Activated CD8-positive, alpha-beta T cell treated with anti-CD3 and anti-CD28 coated beads, Interleukin-2, amount 10 ng/mL, durations not matched to agents 7 days and 5 days (primary cell): ENCODE measurements at places on chromosomes 16 and 17. TPM values are rescaled to one million over a fixed set of nuclear protein-coding genes. Genes with fewer than 3 reads are reported as not detected.

ASGR1 gene
- 0.63 TPM for total RNA-seq

ZSCAN10 gene
- total RNA-seq = 0.26 TPM

RNF43 gene
- total RNA-seq = not detected

KRTAP9-8 gene
- not detected for total RNA-seq

PLCG2 gene
- total RNA-seq = 10.1 TPM

DNA sequence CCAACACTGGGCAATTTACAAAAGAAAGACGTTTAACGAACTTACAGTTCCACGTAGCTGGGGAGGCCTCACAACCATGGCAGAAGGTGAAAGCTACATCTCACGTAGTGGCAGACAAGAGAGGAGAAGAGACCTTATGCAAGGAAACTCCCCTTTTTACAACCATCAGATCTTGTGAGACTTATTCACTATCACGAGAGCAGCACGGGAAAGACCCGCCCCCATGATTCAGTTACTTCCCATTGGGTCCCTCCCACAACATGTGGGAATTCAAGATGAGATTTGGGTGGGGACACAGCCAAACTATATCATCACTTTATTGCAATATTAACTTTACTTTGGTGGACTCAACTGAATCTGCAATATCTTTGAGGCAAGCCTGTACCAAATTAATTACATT, 11.9 kb upstream of the ENGASE start:
- DNase-seq = no peak

GRCh38 chr16:85735946-85736345, 14.9 kb downstream of the C16orf74 start:
- DNase-seq = no peak

DNA sequence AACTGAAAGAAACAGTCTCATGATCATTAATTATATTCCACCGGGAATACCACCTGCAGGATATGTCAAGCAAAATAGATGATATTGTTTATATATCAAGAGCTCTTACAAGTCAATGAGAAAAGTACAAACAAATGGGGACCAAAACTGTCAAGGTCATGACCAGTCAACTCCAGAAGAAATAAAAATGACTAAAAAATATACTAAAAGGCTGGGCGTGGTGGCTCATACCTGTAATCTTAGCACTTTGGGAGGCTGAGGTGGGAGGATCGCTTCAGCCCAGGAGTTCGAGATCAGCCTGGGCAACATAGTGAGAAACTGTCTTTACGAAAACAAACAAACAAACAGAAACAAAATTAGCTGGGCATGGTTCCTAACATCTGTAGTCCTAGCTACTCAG, 49.8 kb upstream of the SCNN1B start:
- peak; percentile 36 for DNase-seq

DNA sequence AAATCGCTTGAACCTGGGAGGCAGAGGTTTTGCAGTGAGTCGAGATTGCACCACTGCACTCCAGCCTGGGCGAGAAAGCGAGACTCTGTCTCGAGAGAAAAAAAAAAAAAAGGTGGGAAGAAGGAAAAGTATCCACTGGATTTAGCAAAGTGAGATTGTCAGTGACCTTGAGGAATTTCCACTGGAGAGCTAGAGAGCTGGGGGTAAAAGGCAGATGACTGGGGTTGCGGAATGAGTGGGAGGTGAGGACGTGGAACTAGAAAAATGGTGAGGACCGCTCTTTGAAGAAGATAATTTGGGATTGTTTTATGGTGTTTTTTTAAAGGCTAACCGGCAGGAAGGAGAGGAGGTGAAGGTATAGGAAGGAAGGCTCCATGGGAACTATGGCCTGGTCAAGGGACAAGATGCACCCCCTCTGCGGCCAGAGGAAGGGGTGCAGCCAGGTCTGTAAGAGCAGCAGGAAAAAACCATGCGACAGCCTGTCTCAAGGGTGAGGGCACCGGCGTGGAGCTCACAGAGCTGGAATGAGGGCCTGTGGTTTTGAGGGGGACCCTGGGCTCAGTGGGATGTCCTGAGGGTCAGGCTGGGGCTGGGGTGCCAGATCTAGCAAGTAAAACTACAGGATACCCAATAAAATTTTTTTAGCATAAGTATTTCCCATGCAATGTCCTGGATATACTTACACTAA, 694 bp upstream of the MLST8 start:
- no peak for DNase-seq

DNA sequence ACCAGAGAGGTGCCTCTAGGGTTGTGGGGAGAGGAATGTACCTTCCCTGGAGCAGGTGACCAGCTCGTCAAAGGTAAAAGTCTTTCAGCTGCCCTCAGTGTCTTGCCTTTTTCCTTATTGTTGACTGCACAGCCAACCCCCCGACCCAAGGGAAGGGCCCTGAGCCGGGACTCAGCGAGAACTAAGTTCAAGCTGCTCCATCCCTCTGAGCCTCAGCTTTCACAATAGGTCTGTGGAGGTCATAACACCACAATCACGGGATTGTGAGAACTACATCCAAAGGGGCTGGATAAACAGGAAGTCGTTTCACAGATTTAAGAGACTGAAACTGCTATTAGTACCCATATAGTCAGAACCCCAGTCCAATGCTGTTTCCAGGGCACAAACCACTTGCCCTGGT, 2.6 kb upstream of the KRT36 start:
- DNase-seq = no peak

DNA sequence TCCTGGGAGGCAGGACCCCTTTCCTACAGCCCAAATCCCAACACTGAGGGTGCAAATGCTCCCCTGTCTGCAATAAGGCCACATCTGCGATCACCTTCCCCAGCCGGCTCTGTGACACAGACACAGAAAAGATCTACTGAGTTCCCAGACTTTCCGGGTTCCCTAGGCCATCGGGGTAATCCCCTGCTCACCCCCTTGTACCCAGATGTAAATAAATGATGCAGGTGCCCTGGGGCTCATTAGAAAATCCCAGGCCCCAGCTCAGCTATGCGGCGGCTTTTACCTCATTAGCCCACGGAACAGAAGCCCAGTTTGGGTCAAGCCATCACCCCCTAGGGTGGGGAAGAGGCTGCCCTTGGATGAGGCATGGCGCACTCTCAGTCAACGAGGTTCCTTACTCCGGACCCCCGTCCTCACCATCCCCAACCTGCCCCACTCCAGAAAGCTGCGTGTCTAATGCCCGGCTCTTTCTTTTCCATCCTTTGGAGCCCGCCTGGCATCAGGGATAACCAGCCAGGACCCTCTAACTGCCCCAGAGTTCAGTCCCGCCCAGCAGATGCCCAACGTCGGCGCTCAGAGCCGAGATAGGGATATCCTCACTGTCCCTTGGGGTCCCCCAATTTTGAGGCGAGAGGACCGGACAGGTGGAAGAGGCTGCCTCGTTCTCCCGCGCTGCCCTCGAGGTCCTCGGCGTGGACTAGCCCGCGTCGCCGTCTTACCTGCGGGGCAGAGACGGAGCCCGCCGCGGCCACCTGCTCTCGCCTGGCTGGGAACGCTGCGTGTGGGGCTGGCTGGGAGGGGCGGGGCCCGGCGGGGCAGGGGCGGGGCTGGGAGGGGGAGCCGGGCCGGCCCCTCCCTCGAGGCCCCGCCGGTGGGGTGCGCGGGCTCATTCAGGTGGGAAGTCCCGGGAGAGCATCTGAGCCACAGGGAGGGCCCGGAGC, at the start of gene ZNF385C:
Gene ZNF385C, minus strand, starts transcription at position 783 of the 941 bp plus-strand sequence. CDS start 35,417 bp downstream, outside the sequence.
- no peak for DNase-seq

- no peak for DNase-seq
These were observed 21.1 kb upstream of the COX10 start for GRCh38 chr17:14048169-14048568.

GRCh38 chr16:86968866-86969265, 348.3 kb downstream of the C16orf95 start:
- no peak for DNase-seq

DNA sequence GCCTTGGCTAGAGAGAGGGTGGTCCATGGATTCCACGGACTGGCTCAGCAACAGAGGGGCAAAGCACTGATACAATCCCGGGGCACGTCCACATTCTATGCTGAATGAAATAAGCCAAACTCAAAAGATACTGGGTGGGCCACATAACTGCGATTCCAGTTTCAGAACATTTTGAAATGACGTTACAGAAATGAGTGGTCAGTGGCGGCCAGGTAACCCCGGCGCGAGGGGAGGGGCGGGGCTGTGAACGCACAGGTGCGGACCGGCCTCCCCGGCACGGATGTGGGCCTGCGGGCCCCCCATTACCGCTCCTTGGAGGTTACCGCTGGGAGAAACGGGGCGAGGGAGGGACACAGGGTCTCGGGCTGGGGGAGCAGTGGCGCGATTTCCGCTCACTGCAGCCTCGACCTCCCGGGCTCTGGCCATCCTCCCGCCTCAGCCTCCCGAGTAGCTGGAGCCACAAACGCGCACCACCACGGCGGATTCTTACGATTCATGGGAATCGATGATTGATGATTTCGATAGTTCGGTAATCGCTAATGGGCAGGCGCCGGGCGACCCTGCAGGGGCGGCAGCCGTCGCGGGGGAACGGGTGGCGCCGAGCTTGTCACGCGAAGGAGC, 559 bp downstream of the MVD start:
- DNase-seq = peak; percentile 37
